Neural progenitor cell (in vitro differentiated cells): ENCODE measurements at places on chromosomes 7 and 10. TPM values are rescaled to one million over a fixed set of nuclear protein-coding genes. Genes with fewer than 3 reads are reported as not detected.

The PYROXD2 gene
- 5.0 and 10.5 TPM in 2 replicates for total RNA-seq

The FFAR4 gene
- 0.04 and 0.06 TPM in 2 replicates for total RNA-seq

The CXCL12 gene
- total RNA-seq = 0.09 and 0.74 TPM in 2 replicates

The CASD1 gene
- total RNA-seq = 55.4 and 93.5 TPM in 2 replicates

The VPS37D gene
- 7.0 and 24.6 TPM in 2 replicates for total RNA-seq

The GOLGA7B gene
- 0.09 TPM in 1 of 2 replicates, not detected in the other for total RNA-seq

The NME8 gene
- 0.34 and 9.0 TPM in 2 replicates for total RNA-seq

The CYP26C1 gene
- total RNA-seq = 0.04 and 0.22 TPM in 2 replicates

The TBC1D12 gene
- 6.6 and 6.9 TPM in 2 replicates for total RNA-seq

The TAS2R5 gene
- 3.9 and 4.7 TPM in 2 replicates for total RNA-seq

The POLR2J2 gene
- 1.7 and 2.6 TPM in 2 replicates for total RNA-seq

The ASIC3 gene
- 1.6 TPM in 1 of 2 replicates, not detected in the other for total RNA-seq

The ANXA8L1 gene
- total RNA-seq = not detected in 2 replicates

The ITPRID1 gene
- not detected in 2 replicates for total RNA-seq

The TACR2 gene
- not detected in 2 replicates for total RNA-seq

The GPR158 gene
- total RNA-seq = 0.09 and 0.39 TPM in 2 replicates

The GIMAP7 gene
- total RNA-seq = not detected in 2 replicates

The C10orf62 gene
- total RNA-seq = not detected in 2 replicates

The CRYGN gene
- 1.1 TPM in 1 of 2 replicates, not detected in the other for total RNA-seq

The MRC1 gene
- 0.03 TPM in 1 of 2 replicates, not detected in the other for total RNA-seq

The ENKUR gene
- 0.15 TPM in 1 of 2 replicates, not detected in the other for total RNA-seq

The CHST15 gene
- 0.54 and 0.59 TPM in 2 replicates for total RNA-seq

The UPK3BL2 gene
- total RNA-seq = 0.21 and 0.77 TPM in 2 replicates

The LRRD1 gene
- not detected in 2 replicates for total RNA-seq

The EVX1 gene
- not detected in 2 replicates for total RNA-seq

The CYP2E1 gene
- total RNA-seq = 0.36 and 0.50 TPM in 2 replicates

The AP4M1 gene
- total RNA-seq = 15.3 and 15.4 TPM in 2 replicates

The ANKMY2 gene
- 47.7 and 68.5 TPM in 2 replicates for total RNA-seq

The AVL9 gene
- 36.3 and 39.8 TPM in 2 replicates for total RNA-seq

The TRIM74 gene
- total RNA-seq = 0.15 and 0.36 TPM in 2 replicates

The CLDN4 gene
- total RNA-seq = 2.8 TPM in 1 of 2 replicates, not detected in the other

The TAF6 gene
- 66.1 and 88.3 TPM in 2 replicates for total RNA-seq

The EN2 gene
- not detected in 2 replicates for total RNA-seq

The FEZF1 gene
- total RNA-seq = 330 and 467 TPM in 2 replicates

The GATA3 gene
- 0.09 TPM in 1 of 2 replicates, not detected in the other for total RNA-seq

The LANCL2 gene
- 7.1 and 7.3 TPM in 2 replicates for total RNA-seq

The TRIM73 gene
- 0.17 and 4.4 TPM in 2 replicates for total RNA-seq

The CAV2 gene
- total RNA-seq = 0.37 and 0.56 TPM in 2 replicates

The PCLO gene
- total RNA-seq = 2.0 and 2.5 TPM in 2 replicates

The PNLIPRP1 gene
- not detected in 2 replicates for total RNA-seq

The NXPH1 gene
- total RNA-seq = 0.71 TPM in 1 of 2 replicates, not detected in the other

The ATP6V0A4 gene
- total RNA-seq = 0.36 TPM in 1 of 2 replicates, not detected in the other

The HOXA1 gene
- total RNA-seq = not detected in 2 replicates

The DLX6 gene
- total RNA-seq = 0.19 TPM in 1 of 2 replicates, not detected in the other

The MOSPD3 gene
- total RNA-seq = 3.0 and 11.5 TPM in 2 replicates

The STAMBPL1 gene
- 1.6 and 1.9 TPM in 2 replicates for total RNA-seq

The ZNF727 gene
- not detected in 2 replicates for total RNA-seq

The MGMT gene
- total RNA-seq = 17.5 and 31.3 TPM in 2 replicates

The SYT15B gene
- not detected in 2 replicates for total RNA-seq

The UNCX gene
- total RNA-seq = not detected in 2 replicates

The ADAM8 gene
- 3.2 and 3.3 TPM in 2 replicates for total RNA-seq

The MALRD1 gene
- total RNA-seq = 0.11 and 0.71 TPM in 2 replicates

The CPA4 gene
- total RNA-seq = not detected in 2 replicates

The MYL7 gene
- not detected in 2 replicates for total RNA-seq

The ODAD2 gene
- total RNA-seq = 6.5 and 9.7 TPM in 2 replicates

The SLC25A40 gene
- total RNA-seq = 21.9 and 57.3 TPM in 2 replicates
